ENCODE measurements at places on chromosomes 1 and 21. TPM values are rescaled to one million over a fixed set of nuclear protein-coding genes. Genes with fewer than 3 reads are reported as not detected.

MYOM3 gene
- total RNA-seq, result not detected

NFIA gene
- 7.3 TPM for total RNA-seq

BCAR3 gene
- total RNA-seq, result 1.2 TPM

MATN1 gene
- total RNA-seq, result not detected

CRNN gene
- not detected for total RNA-seq

NUDT4B gene
- 0.58 TPM for total RNA-seq

PGM1 gene
- total RNA-seq, result 18.8 TPM

SH2D2A gene
- 63.6 TPM for total RNA-seq

TSPAN1 gene
- total RNA-seq, result not detected

OR6P1 gene
- total RNA-seq, result not detected

ST6GALNAC3 gene
- total RNA-seq, result 0.47 TPM

LRRC39 gene
- 1.3 TPM for total RNA-seq

NGF gene
- not detected for total RNA-seq

CHAF1B gene
- 1.3 TPM for total RNA-seq

Measured in CD4-positive, alpha-beta memory T cell (primary cell).